ENCODE measurements at places on chromosomes 1 and 21.

- DNase-seq = no peak
These were observed 24.5 kb upstream of the SLC26A9 start for GRCh38 chr1:205967554-205968335.

- no peak for DNase-seq
These were observed 81.0 kb upstream of the LHX8 start for GRCh38 chr1:75053207-75053606.

GRCh38 chr1:27037518-27037917 is 24.9 kb upstream of the TENT5B start:
- DNase-seq = no peak

- no peak for DNase-seq
These were observed 1.6 kb downstream of the ACAP3 start for GRCh38 chr1:1306070-1306660.

- no peak for DNase-seq
These were observed 29.8 kb upstream of the HHAT start for GRCh38 chr1:210298936-210299335.

- DNase-seq = no peak
These were observed 582.0 kb upstream of the TMPRSS15 start for GRCh38 chr21:18985584-18985983.

GRCh38 chr1:163650624-163651023 is 328.9 kb downstream of the NUF2 start:
- no peak for DNase-seq

GRCh38 chr1:66637146-66637545 is 103.2 kb downstream of the SGIP1 start:
- no peak for DNase-seq

DNA sequence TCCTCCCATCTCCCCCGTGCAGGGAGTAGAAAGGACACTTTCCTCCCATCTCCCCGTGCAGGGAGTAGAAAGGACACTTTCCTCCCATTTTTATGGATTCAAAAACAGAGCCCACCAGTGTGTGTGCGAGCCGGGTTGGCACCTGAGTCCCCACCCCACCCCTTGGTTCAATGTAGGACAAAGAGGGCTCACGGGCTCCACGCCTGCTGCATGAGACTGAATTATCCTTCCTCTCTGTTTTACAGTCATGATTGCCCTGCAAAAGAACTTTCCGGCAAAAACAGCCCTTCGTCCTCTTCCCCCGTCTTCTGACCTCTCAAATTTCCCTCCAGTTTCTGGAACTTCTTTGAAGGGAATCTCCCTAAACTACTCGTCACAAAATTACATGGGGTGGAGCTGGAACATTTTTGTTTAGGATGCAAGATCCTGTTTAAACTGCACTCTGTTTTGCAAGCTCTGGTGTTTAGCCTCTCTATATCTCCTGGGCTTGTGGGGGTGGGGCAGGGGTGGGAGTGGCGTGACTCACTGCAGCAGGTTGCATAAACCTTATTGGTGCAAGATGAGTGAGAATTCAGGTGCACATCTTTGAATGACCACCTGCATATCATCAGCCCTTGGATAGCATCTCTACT is 99.8 kb downstream of the PSMG1 start:
- DNase-seq = no peak

DNA sequence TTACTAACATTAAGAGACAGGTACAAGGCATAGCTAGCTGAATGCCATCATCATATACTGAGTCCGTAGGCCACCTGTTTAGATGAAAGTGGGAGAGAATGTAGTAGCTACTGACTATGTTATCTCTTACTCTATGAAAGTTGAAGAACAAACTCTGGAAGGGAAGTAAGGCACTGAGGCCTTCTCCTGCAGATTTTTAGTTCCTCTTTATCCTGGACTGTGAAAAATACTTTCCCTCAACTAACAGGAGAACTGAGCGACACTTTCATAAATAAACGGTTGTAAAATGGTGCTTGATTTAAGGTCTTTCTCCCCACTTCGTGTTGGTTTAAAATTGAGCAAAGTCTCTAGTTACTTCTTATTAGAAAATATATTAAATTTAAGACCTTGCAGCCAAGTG is 101.9 kb downstream of the FNBP1L start:
- DNase-seq = no peak

GRCh38 chr1:10514490-10515235 is 39.9 kb downstream of the PEX14 start:
- no peak for DNase-seq

GRCh38 chr1:23807453-23807852 is 6.9 kb upstream of the GALE start:
- no peak for DNase-seq

DNA sequence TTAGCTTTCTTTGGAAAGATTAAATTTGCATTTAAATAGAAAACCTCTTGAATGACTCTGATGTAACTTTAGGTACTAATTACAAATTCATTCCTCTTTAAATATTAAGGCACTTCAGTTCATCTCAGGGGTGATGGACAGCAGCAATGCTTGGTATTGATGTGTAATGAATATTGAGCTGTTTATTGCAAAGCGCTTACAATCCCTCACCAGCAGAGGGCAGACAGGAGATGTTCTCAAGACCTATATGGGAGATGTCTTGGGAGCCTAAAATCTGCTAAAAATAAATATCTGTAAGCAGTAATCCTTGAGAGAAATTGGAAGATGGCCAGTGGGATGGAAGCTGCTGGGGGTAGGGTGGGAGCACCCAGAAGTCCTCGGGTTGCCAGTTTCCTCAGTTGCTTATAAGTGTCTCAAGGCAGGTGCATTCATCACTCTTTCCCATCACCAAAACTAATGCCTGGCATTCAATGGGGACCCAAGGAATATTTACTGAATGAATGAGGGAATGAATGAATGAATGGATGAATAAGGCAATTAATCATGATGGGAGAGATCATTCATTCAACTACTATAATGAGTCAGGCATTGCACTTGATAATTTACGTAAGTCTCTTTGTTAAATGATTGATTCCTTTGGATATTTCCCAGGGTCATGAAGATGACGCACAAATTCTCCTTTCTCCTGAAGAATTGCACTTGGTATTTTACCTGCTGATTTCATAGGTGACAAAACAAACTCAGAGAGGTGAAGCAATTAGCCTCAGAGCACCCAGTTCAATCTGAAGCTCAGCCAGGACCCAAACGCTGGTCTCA is 2.3 kb downstream of the KLHDC8A start:
- peak; percentile 76 for DNase-seq

DNA sequence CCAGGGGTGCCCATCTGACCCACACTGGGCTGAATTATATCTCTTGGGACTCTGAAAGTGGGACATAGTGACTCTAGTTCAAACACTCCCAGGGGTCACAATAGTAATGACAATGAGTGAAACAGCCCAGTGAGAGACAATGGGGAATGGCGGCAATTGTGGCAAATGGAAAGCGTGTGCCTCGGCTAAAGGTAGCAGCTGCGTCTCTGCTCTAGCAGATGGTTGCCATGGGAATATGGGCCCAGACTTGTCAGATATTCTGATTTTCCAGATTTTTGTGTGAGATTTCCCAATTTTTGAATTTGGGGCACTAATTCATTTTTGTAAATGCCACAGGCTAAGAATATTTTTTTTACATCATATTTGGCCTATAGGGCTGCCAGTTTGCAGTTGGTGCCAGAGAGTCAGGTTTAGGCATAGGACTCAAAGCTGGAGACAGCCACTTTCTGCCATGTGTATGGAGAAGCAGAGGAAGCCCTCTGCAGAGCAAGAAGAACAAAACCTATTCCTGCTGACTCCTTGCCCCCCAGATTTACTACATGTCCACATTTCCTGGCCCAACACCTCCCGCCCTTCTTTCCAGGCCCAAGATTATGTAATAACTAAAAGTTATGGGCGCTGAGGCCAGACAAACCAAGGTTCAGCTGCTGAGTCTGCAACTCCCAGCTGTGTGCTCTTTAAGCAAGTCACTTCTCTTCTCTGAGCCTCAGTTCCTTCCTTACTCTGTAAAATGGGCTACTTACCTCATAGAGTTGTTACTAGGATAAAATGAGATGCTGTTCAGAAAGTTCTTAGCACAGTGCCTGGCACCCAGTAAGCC is 21.6 kb upstream of the PTP4A2 start:
- no peak for DNase-seq

- no peak for DNase-seq
These were observed 14.7 kb upstream of the RGS2 start for GRCh38 chr1:192793983-192794767.

- DNase-seq = no peak
These were observed 2.4 kb downstream of the CD247 start for GRCh38 chr1:167515893-167516321.

GRCh38 chr1:109263597-109264378 is 14.4 kb downstream of the CELSR2 start:
- peak; percentile 79 for DNase-seq

GRCh38 chr1:214438075-214438474 is 113.3 kb downstream of the PTPN14 start:
- no peak for DNase-seq

DNA sequence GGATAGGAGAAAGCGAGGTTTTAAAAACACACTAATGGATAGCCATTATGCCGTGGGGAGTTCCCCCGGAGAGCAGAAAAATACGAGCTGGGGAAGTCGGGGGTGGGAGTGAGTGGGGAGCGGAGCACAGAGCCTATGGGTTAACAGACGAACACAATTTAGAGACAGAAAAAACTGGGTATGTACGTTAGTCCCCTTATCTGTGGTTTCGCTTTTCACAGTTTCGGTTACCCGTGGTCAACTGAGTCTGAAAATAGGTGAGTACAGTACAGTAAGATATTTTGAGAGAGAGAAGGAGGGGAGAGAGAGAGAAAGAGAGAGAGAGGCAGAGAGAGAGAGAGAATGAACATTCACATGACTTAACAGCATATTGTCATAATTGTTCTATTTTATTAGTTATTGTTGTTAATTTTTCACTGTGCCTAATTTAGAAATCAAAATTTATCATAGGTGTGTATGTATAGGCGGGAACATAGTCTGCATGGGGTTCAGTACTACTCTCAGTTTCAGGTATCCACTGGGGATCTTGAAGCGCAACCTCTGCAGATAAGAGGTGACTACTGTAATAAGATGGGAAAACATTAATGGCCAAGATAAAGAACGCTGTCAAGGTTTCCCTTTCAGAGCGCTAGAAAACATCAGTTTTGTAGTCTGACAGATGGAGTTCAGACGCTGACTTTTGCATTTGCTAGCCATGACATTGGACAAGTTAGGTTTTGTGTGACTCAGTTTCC is 125.6 kb upstream of the LMO4 start:
- no peak for DNase-seq

- DNase-seq = no peak
These were observed 15.6 kb downstream of the PLPPR5 start for GRCh38 chr1:98988904-98989555.

GRCh38 chr1:172517081-172517480 is 15.9 kb upstream of the SUCO start:
- DNase-seq = no peak

GRCh38 chr1:204338997-204339396 is 20.7 kb downstream of the PLEKHA6 start:
- DNase-seq = no peak

DNA sequence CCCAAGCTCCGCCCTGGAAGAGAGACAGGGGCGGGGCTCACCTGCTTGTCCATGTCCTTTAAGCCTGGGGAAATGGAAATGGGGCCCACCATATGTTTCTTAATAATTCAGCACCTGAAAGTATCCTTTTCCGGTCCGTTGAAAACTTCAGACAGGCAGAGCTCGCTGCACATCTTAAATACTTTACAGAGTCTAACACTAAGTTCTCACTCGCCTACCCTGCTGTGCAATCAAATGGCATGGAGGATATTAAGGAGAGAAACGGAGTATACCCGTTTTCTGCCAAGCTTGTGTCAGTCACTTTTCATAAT is 467 bp upstream of the CC2D1B start:
- no peak for DNase-seq
